ENCODE measurements at places on chromosomes 4 and X.

DNA sequence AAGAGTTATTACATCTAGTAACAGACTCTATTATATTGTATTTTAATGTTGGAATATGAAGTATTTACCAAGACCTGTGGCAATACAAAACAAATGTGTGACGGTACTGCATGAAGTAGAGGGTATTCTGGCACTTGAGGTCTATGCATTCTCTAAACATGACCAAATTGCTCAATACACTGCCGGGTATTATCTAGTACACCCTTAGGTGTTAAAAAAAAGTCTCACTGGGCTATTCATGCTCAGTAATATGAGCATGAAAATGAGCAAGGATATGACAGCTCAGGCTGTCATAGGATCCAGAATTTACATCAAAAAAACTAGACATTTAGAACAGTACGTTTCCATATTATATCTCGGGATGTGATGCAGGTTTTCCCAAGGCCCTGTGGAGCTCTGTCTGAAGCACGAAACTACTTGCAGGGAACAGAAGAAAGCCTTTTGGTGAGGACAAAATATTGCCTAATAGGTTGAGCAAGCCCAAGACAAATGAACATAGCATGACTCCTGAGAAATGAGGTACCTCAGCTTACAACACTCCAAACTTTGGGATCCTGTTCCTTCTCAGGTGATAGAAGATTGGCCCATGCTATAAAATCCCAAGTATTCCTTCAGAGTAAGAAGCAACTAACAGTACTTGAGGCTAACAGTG lies 74.1 kb upstream of the MAOA start:
- DNase-seq: no peak

DNA sequence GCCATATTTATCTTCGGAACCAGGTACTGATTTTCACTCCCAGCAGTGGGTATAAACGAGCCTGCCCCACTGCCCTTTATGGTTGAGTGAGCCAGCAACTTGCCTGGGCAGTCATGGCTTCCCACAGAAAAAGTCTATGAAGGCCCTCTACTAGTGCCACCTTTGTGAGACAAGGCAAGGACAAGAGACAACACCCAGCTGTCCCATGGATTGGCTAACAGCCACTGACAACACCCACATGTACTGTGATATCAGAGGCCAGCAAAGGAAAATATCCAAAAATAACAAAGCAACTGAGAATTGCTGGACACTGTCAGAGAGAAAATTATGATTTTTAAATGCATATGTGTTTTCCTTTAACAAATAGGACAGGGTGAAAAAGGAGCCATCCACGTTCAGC lies 248.4 kb upstream of the TTC29 start:
- DNase-seq: no peak

DNA sequence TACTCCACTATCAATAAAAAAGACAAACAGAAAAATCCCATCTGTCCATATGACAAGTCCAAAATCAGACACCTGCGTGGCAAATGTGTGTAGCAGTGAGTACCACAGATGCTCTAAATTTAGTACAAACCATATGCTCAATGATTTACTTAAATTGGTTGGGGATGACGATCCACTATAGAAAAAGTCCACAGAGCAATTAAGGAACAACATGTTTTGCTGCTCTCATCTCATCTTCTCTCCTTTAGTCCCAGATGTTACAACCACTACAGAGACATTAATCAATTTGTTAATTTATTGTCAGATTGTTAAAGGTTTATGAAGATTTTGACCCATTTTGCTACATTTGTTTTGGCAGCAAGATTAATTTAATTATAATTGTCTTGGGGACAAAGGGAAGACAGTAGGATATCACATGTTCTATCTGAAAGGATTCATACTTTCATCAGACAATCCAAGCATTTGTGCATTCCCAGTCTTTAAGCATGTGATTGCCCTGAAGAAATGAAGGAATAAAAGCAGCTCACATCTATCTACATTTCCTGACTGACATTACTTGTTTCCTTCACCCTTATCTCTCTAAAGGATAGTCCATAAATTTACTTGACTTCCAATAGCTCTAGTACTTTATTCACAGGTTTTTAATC lies 2268.1 kb downstream of the PCDH7 start:
- DNase-seq: peak; percentile 46

DNA sequence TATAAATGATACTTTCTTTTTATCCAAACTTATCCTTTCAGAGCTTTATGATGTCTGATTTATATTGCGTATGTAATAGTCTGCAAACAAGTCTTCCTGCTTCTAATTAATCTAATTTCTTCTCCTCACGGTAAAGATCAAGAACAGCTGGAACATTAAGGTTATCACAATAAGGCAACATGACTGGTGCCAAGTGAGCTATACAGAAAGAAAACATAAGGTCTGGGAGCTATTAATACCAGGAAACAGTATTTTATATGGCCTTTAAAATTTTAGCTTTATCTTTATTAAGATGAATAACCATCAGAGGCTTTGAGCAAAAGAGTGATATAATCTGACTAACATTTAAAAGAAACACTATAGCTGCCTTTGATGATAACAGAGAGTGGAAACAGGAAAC lies 28.7 kb upstream of the CABS1 start:
- DNase-seq: no peak

GRCh38 chr4:88584471-88584900 lies 7.8 kb upstream of the HERC3 start:
- DNase-seq: no peak

- DNase-seq: peak; percentile 79
Observed at GRCh38 chr4:79445371-79445781, 37.3 kb upstream of the GK2 start.

GRCh38 chrX:107731831-107732502 lies 43.6 kb downstream of the TSC22D3 start:
- no peak for DNase-seq

DNA sequence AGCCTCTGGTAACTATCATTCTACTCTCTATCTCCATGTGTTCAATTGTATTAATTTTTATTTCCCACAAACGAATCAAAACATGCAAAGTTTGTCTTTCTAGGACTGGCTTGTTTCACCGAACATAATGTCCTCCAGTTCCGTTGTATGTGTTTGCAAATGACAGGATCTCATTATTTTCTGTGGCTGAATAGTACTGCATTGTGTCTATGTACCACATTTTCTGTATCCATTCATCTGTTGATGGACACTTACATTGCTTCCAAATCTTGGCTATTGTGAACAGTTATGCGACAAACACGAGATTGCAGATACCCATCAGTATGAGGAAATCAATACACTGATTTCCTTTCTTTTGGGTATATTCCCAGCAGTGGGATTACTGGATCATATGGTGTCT lies 8.4 kb upstream of the LDOC1 start:
- no peak for DNase-seq

DNA sequence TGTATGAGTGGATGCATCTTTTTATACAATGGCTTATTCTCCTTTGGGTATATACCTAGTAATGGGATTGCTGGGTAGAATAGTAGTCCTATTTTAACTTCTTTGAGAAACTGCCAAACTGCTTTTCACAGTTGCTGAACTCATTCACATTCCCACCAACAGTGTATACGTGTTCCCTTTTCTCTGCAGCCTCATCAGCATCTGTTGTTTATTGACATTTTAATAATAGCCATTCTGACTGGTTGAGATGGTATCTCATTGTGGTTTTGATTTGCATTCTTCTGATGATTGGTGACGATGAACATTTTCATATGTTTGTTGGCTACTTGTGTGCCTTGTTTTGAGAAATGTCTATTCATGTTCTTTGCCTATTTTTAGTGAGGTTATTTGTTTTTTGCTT lies 687.0 kb upstream of the EPHA5 start:
- peak; percentile 52 for DNase-seq

GRCh38 chr4:170875868-170876267 lies 786.1 kb upstream of the AADAT start:
- no peak for DNase-seq

- no peak for DNase-seq
Observed at GRCh38 chr4:98555798-98556445, 102.5 kb downstream of the TSPAN5 start.

GRCh38 chrX:134480061-134480460 lies 20.1 kb downstream of the HPRT1 start:
- no peak for DNase-seq

GRCh38 chr4:786074-786741 lies 39.7 kb downstream of the CPLX1 start:
- no peak for DNase-seq

DNA sequence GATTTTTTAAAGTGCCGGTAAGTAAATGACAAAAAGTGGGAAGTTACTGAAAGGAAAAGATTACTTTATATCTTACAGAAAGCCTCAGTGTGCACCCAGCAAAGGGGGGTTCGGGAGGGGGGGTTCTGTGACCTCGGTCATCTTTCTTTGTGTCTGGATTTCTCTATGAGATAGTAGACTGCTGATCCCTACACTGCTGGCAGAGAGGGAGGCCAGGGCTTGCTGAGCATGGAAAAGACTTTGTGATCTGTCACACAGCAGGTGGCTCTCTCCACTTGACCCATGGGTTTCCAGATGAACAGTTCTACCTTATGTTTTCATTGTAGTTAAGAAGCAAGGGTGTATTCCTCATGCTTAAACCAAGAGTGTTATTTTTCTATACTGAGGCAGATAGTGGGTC lies 475.6 kb downstream of the PCDH10 start:
- DNase-seq: peak; percentile 2

GRCh38 chr4:163527172-163527571 lies 32.7 kb downstream of the TMA16 start:
- DNase-seq: no peak

- no peak for DNase-seq
Observed at GRCh38 chr4:125719987-125720386, 405.2 kb downstream of the FAT4 start.
